Dermis blood vessel endothelial cell (primary cell): ENCODE measurements at places on chromosomes 7 and 10. TPM values are rescaled to one million over a fixed set of nuclear protein-coding genes. Genes with fewer than 3 reads are reported as not detected.
A peak's percentile ranks its signal among the peaks of the same experiment; 100 is the strongest.

GRCh38 chr7:45230611-45231165 is 73.1 kb downstream of the RAMP3 start:
- no peak for DNase-seq

- DNase-seq = peak; percentile 6
Observed at GRCh38 chr10:9311702-9312499, 1257.4 kb downstream of the GATA3 start.

GRCh38 chr10:54607983-54608382 is 193.0 kb downstream of the PCDH15 start:
- no peak for DNase-seq

DNA sequence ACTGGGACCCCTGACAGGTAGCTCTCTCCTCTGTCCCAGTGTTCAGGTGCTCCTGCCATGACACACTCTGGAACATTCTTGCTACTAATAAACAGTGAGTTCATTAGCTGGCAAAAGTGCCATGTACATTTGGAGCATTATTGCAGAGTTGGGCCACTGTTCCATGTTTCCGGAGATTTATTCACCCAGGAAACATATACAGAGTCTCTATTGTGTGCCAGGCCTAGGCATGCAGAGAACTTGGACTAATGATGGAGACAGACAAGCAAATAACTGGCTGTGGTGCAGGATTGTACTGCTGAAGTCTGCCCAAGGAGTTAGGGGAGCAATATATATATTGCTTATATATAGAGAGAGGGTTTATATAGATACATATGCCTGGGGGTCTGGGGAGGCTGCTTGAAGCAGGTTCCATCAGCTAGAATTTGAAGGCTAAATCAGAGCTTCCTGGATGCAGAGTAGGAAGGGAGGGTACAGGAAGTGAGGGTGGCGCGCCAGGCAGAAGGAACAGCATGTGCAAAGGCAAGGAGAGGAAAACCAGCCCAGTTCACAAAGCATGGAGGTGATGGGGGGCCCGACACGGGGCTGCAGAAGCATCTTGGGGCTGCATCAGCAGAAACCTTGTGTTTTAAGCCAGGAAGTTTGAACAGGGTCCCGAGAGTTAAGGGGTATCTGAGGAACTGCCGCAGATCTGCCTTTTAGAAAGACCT is 22.7 kb upstream of the EEPD1 start:
- DNase-seq = no peak

- DNase-seq = no peak
Observed at GRCh38 chr10:119865699-119866240, 6.9 kb downstream of the MCMBP start.

- no peak for DNase-seq
Observed at GRCh38 chr7:142722248-142722794, 27.0 kb upstream of the PRSS1 start.

NODAL gene
- not detected in 2 replicates for total RNA-seq

DNA sequence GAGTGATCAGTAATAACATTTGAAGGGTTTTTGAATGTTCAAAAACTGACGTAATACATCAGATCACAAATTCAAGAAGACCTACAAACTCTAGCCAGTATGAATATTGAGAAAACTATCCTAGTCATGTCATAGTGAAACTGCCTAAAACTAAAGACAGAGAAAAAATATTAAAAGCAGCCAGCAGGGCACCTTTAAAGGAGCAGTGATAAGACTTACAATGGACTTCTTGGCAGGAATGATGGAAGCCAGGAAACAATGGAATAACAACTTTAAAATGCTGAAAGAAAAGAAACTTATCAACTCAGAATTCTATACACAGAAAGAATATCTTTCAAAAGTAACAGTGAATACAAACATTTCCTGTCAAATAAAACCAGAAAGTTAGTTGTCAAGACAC is 78.3 kb upstream of the CTBP2 start:
- no peak for DNase-seq

GRCh38 chr7:102404005-102404861 is 8.1 kb downstream of the PRKRIP1 start:
- peak; percentile 77 for DNase-seq

DNA sequence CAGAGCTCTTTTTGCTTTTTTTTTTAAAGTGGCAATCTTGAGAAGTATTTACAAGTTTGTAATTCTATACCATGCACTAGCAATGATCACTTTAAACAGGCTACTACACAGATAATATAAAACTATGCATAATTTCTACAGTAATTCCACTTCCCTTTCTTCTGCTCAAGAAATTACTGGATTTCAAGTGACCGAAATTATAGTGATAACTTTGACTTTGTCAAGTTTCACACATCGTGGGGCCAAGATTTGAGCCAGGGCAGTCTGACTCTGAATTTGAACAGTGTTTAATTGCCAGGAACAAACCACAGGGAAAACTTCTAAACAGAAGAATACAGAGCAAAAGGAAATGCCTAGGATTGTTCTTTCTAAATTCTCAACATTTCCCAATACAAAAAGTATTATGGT is 288.3 kb upstream of the MKLN1 start:
- DNase-seq = peak; percentile 25

DNA sequence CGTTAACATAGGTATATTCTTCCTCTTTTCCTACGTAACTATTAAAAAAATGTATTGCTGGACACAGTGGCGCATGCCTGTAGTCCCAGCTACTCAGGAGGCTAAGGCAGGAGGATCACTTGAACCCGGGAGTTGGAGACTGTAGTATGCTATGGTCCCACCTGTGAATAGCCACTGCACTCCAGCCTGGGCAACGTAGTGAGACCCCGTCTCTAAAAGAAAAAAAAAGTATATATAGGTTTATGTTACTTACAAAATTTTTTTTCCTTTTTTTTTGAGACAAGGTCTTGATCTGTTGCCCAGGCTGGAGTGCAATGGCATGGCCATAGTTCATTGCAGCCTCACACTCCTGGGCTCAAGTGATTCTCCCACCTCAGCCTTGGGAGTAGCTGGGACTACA is 5.6 kb downstream of the NUB1 start:
- no peak for DNase-seq

DNA sequence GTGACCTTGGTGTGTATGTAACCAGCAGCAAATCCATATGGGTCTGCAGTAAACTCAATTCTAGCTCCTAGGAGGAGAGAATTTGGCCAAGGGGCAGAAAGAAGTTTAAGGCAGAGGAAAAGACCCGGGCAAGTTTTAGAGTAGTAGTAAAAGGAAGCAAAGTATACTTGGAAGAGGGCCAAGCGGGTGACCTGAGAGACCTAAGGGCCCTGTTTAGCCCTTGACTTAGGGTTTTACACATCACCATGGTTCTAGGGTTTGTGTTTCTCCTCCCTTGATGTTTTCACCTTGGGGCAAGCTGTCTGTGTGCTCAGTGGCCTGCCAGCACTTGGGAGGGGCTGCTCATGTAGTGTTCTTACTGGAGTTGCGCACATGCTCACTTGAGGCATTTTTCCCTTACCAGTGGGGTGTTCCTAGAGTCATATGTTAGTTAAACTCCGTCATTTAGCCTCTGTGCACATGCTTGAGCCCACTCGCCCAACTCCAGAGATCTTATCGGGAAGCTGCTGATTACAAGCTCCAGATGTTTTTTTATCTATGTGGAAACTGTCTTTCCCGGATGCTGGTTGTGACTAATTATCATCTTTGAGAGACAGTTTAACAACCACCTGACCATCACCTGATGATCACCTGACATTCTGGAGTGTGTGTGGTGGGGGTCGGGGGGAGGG is 137.6 kb upstream of the PRSS1 start:
- no peak for DNase-seq

DNA sequence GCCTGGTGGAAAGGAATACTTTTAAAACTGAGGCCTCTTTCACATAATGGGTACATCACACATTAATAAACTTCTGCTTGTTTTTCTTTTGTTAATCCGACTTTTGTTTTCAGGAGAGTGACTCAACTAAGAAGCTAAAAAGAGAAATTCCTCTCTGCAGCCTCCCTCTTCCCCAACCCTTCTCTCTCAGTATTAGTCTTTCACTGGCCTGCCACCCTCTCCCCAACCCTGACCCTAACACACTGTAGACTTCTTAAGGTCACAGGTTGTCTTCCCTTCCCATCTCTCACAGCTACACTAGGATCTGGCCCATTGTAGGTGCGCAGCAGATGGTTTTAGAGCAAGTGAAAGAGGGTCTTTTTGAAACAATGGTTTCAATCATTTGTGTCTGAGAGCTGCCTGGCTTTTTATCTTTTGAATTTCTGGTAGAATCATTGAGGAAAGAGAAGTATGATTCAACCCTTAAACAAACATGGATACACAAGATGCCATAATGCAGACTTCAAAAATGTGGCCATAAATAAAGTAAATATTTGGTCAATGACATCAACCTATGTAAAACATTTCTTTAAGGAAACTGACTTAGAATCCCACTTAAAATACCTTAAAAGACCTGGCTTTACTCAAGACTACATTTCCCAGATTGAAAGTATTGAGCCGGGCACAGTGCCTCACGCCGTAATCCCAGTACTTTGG is 17.9 kb upstream of the FFAR4 start:
- DNase-seq = peak; percentile 12

DNA sequence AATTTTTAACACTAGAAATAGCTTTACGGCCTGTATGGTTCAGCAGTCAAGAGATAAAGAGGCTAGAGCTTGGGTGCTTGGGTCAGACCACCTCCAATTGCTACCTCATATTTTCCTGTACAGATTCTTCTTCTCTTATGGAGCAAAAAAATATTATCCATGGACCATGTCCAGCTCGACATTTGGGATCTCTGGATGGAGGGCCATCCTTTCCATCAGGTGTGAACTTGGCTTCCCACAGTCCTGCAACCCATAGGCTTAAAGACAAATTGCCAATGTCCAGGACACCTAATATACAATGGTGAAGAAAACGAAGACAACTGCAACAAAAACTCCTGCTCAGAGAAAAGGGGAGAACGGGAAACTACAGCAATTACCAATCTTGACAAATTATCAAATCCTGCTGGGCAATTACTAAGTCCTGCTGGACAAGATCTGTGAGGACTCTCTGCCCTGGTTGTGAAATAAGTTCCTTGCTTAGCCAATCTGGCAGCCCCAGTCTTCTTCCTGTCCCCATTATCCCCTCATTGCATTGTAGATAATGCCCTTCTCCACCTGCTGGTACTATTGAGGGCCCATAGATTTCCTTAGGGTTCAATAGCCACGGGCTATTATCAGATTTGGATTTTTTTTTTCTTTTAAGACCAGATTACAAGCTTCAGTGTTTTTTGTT is 42.0 kb upstream of the BRAF start:
- DNase-seq = no peak

GRCh38 chr7:100156331-100157068 is 2.0 kb downstream of the TRAPPC14 start:
- DNase-seq = no peak

VAX1 gene
- total RNA-seq = not detected in 2 replicates

LHFPL3 gene
- total RNA-seq = not detected in 2 replicates

IFIT2 gene
- 9.6 and 23.7 TPM in 2 replicates for total RNA-seq

DNA sequence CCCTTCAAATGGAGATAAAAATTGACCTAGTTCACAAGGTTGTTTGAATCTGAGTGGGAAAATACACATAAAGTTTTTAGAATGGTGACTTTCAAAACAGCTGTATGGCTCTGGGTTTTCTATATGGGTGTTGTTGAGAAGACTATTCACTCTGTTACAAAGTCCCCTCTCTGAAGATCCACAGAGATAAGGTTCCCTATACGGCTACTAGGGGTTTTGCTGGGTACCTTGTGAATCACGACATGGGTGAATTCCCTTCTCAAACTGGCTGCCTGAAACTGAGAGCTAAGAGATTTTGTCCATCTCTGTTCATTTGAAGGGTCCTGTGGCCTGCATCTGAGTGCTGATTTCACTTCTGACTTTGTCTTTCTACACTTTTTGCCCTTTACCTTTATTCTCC is 11.8 kb upstream of the SLC13A1 start:
- DNase-seq = no peak

GRCh38 chr10:103442031-103442461 is 10.1 kb downstream of the CALHM2 start:
- no peak for DNase-seq

DNA sequence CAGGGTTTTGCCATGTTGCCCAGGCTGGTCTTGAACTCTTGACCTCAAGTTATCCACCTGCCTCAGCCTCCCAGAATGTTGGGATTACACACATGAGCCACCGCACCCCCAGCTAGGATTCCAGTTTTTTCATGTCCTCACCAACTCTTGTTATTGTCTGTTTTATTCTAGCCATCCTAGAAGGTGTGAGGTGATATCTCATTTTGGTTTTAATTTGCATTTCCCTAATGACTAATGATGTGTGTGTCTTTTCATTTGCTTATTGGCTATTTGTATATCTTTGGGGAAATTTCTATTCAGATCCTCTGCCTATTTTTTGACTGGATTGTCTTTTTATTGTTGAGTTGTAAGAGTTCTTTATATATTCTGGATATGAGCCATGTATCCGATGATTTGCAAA is 59.2 kb upstream of the ZMIZ2 start:
- no peak for DNase-seq

DNA sequence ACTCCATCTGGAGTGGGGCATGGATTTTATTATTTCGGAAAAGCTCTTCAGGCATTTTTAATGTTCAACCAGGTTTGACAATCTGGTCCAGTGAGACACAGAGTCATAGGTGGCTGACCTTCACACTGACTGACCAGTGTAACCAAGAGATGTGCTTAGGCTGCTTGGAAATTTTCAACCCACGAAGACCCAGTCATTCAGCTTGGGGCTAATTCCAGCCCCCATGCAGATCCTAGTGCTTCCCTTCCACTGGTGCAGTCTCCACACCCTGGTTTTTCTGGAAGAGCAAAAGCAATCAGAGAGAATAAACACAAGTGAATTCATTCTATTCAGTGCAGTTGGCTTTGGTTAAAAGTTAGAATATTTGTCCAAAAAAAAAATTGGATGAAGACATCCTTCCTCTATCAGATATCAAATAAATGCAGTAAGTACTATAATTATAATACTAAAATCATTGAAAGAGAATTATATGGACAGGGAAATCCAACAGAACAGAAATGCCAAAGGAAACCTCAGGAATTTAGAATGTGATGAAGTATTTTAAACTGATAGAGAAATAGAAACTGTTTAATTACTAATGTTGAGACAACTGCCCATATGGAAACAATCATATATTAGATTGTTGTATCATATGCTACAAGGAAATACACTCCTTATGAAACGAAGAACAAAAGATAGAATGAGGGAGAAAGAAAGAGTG is 178.0 kb downstream of the NPSR1 start:
- no peak for DNase-seq

- DNase-seq = no peak
Observed at GRCh38 chr10:117647306-117647705, 104.8 kb downstream of the EMX2 start.

DNA sequence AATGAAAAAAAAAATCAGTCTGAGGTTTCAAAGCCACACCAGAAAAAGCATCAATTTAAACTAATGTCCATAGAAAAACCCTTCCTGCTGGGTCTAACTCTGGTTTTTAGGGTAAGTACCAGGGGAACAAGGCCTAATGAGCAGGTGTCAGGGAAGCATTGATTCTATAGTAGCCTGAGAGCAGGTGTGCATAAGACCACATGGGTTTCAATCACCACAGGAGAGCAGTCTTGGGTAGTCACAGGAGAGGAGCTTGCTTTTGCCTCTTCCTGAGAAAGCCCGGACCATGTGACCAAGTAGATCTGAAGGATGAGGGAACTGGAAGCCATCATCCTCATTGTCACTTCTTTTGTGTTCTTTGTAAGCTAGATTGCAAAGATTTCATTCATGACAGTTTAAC is 66.3 kb upstream of the AGK start:
- no peak for DNase-seq

HABP2 gene
- under 0.01 and 0.19 TPM in 2 replicates for total RNA-seq
